ENCODE measurements at places on chromosomes 7 and 10. TPM values are rescaled to one million over a fixed set of nuclear protein-coding genes. Genes with fewer than 3 reads are reported as not detected.

SLC12A9 gene
- total RNA-seq, result 4.9 TPM

NKX1-2 gene
- 0.02 TPM for total RNA-seq

DNA sequence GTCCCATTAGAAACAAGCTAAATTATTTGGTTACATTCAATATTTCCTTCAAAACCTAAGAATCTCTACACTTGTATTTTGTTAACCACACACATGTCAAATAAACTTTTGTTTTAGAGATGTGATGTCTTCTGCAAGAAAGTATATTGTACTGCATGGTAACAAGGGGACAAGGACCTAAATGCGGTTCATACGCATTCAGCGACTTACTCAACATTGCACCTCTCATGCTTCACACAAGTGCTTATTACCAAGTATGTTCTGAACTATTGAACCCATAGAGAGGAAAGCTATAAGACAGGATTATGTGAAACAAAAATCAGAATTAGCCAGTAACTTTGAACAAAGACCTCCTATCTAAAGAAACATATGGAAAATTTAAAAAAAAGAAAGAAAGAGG, 68.3 kb downstream of the CREB5 start:
- no peak for DNase-seq

DNA sequence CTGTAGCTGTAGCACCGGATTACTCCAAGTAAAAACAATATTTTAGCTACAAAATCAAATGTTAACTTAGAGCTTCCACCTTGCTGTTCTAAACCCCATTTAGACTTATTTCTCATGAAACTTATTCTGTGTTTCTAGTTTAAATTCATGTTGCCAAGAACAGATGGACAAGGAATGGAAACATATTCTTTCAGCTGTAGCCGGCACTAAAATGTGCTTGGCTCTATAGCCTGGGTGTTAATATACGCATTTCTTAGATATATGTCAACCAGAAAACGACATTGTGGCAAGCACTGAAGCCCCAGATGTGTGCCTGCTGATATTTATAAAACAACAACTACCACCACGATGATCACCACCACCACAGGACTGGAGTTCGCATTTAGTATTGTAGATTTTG, 190.3 kb upstream of the ETV1 start:
- DNase-seq, result no peak

DNA sequence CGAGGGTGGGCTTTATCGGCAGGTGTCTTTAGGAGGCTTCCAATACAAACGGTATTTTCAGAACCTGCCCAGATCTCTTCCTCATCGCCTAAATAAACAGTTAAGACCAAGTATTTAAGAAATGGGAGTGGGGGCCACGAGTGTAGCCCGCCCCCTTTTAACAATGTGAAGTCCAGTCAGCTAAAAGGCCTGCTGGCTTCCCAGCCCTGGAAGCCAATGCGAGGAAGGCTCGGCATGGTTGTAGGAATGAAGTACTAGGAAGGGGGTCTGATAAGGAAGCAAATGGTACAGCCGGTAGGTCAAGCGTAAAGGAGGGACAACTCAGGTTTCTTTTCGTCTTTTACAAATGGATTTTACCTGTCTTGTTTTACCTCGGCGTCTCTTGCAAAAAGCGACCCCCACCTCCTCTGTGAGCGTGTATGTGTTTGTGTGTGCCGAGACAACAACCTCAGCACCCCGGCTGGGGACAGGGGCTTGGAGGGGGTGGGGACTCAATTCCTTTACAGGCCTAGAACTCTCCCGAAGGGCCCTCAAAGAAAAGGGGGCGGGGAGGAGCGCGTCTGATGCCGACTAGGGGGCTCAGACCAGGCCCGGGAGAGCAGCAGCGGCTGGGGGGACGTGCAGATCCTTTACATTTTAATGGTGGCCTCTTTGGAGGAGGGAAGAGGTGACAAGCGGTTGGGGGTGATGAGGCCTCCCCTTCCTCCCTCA, 147.6 kb downstream of the GPR85 start:
- peak; percentile 7 for DNase-seq

GRCh38 chr10:121133901-121134300, 282.7 kb downstream of the WDR11 start:
- DNase-seq, result no peak

- DNase-seq, result no peak
Measured at GRCh38 chr7:22729180-22729825, 2.3 kb downstream of the IL6 start.

GRCh38 chr10:55358539-55358938, 557.5 kb upstream of the PCDH15 start:
- DNase-seq, result no peak

DNA sequence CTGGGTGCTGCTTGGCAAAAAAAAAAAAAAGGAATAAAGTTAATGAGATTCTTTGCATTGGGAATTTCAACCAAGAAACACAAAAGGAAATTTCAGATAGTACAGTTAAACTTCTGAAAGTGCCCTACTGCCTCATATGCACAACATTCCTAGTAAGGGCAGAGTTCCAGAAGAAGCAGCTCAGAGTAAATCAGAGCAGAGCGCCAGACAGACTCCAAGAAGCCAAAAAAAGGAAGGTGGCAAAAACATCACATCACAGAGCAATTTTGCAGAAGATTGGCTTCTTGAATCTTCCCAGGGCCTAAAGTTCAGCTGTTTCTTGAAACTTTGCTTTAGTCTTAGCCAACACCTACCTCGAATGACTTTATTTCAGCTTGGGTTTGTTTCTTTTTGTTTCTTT, 544.1 kb downstream of the XPNPEP1 start:
- no peak for DNase-seq
